Fibroblast of skin of right biceps (primary cell): ENCODE measurements at places on chromosomes 2 and 18.
A peak's percentile ranks its signal among the peaks of the same experiment; 100 is the strongest.

GRCh38 chr2:9483107-9483506, 8.8 kb downstream of the IAH1 start:
- no peak for DNase-seq

DNA sequence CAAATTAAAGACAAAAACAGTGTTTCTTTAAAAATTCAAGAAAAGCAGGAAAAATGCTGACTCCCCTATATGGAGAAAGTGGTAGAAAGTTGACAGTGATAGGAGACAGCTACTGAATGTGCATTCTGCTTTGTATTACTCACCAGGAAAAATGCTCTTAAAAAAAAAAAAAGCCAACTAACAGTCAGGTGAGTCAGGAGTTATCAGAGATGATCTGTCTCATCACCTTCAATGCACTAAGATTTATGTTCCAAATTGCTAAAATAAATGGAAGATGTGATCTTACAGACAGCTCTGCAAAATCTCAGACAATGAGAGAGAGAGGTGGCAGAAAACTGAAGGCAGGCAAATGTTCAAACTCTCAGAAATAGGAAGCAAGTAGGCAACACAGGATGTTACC, 47.6 kb upstream of the ZNF521 start:
- peak; percentile 89 for DNase-seq

DNA sequence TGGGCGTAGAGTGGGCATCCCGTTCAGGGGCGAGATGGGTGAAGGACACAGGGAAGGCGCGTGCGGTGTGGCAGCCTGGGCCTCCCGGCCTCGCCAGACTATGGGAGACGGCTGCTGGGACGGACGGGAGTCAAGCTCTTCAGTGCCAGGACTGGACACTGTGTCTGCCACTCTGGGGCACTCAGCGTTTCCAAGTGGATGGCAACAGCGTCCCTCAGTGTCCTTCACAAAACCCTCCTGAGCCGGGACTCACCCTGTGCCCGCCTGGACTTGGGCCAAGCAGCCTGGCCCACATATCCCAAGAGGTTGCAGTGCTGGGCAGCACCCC, 16.3 kb upstream of the BOK start:
- no peak for DNase-seq

GRCh38 chr2:135615404-135615803, 84.1 kb downstream of the R3HDM1 start:
- no peak for DNase-seq

GRCh38 chr2:236309669-236310029, 45.4 kb upstream of the ASB18 start:
- DNase-seq: peak; percentile 23

- DNase-seq: no peak
Measured at GRCh38 chr2:200345975-200346374, 39.5 kb downstream of the SPATS2L start.

DNA sequence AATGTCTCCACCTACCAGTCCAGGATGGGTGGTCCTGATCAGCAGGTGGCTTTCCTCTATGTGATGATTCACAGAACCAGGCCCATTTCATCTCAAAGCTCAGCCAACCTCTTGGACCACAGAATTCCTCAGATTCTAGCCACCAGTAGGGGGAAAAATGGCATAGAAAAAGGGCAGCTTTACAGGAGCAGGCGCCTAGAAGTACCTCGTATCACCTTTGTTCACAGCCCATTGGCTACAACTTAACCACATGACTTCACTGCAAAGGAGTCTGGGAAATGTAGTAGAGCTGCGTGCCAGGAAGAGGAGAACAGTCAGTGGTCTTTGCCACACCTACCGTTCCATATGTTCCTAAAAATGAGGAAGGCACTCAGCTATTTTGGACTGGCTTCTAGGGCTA, 62.8 kb upstream of the DTNA start:
- no peak for DNase-seq

DNA sequence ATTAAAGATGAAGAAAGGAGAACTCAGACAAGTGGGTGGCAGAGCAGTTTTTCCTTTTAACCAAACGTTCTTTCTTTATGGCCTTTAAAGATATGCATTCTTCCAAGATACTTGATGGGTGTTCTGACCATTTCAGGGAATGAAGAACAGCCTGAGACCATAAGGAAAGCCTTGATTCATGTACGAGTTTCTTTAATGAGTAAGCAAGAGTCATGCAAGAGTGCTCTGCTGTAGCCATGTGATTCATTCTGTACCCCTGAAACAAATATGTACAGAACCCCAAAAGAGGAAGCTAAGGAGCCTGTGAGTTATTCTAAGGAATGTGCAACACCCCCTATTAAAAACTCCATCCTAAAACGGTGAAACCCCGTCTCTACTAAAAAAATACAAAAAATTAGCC, 372.8 kb downstream of the MTX2 start:
- peak; percentile 95 for DNase-seq

DNA sequence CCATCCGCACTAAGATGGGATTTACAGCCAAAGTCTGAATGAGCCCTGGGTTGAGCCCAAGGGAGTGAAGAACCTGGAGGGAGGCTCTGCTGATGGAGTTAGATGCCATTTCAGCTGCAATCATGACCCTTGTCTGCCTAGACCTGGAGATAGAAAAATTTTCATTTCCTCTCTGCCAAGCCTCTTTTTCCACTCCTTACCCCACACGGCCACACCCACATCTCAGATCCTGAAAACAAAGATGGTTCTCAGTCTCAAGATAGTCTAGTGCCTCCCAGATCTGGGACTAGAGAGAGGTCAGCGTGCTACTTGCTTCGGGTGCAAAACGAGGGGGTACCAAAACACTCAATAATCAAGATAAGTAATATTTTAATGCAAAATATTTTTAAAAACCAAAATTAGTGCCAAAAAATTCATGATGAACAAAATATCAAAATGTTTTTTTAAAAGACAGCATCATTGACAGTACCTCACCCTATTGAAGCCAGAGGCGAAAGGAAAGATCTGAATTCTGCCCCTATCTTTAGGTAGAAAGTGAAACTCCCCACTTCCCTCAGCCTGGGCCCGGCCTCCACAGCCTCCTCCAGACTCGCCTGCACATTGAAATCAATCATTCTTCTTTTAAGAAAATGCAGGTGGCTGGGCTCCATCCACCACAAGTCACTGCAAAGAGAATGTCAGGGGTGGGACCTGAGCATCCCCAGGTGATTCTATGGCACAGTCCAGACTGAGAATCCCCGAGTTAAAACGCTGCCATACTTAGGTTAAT, 57.8 kb upstream of the GPR45 start:
- no peak for DNase-seq

GRCh38 chr2:45452866-45453265, 158.2 kb downstream of the SRBD1 start:
- peak; percentile 84 for DNase-seq

- DNase-seq: no peak
Measured at GRCh38 chr2:138298120-138298814, 203.3 kb upstream of the SPOPL start.

DNA sequence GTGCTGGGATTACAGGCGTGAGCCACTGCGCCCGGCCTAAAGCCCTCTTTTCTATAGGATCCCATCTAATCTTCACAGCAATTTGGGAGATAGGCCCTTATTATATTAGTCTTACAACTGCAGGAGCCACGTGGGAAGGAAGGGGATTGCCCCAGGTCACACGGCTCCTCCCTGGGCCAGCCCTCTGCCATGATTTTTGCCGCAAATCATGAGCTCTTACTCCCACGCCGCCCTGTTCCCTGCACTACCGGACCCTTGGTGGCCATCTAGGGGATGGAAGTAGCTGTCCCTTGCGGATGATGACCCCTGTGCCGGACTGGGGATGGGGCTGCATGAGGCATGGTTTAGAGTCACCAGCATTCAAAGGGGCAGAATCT, 28.4 kb upstream of the PTMA start:
- no peak for DNase-seq

DNA sequence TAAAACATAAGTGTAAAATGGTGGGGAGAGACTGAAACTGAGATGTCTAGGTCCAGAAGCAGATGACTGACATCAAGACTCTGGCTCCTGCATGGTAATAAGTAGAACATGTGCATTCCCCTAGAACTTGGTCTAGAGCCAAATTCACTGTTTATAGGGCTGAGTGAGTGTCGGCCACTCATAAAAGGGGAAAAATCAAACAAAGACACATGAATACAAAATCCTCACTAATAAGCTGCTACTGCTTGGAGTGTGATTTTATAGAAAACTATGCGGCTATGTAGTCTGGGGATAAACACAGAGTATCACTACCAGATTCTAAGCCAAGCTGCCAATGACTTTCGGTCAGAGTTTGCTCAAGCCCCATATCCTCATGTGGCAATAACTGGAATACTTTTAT, 1080.8 kb upstream of the DDX18 start:
- peak; percentile 4 for DNase-seq
